ENCODE measurements at places on chromosomes 16 and 17. TPM values are rescaled to one million over a fixed set of nuclear protein-coding genes. Genes with fewer than 3 reads are reported as not detected.
A peak's percentile ranks its signal among the peaks of the same experiment; 100 is the strongest.

Gene SRL
- 1.1 TPM for polyA plus RNA-seq

Gene KRT12
- not detected for polyA plus RNA-seq

DNA sequence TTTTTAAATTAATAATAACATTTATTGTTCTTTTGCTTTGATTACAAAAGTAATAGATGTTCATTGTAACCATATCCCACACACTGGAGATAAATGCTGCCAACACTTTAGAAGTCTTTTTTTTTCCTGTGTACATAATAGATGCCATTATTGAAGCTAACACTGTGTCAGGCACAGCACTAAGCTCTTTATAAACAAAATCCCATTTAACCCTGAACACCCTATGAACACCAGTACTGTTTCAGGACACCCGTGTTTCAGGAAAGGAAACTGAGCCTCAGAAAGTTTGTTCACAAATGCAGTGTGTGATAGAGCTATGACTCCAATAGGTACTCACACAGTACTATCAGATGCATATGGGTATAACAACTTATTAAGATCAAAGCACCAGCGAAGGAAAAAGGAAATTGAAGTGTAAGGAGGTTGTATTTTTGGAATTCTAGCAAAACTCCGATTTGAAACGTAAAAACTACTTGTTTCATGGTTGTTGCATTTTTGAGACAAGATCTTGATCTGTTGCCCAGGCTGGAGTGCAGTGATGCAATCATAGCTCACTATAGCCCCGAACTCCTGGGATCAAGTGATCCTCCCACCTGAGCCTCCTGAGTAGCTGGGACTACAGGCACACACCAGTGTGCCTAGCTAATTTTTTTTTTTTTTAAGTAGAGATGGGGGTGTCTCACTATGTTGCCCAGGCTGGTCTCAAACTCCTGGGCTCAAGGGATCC, 2.0 kb upstream of the KIFC3 start:
- DNase-seq: no peak

- no peak for DNase-seq
Observed at GRCh38 chr16:12242516-12242915, 266.0 kb downstream of the SNX29 start.

GRCh38 chr16:67943619-67944504, at the start of gene LCAT:
LCAT (minus strand) TSS chr16:67944120; CDS start chr16:67944101, 19 bp downstream.
- peak; percentile 76 for DNase-seq

- DNase-seq: no peak
Observed at GRCh38 chr17:16912021-16912962, 59.6 kb downstream of the TNFRSF13B start.

Measured in ovary (tissue), 10 donors.